WERI-Rb-1 (cell line): ENCODE measurements at places on chromosomes 11 and 22.

DNA sequence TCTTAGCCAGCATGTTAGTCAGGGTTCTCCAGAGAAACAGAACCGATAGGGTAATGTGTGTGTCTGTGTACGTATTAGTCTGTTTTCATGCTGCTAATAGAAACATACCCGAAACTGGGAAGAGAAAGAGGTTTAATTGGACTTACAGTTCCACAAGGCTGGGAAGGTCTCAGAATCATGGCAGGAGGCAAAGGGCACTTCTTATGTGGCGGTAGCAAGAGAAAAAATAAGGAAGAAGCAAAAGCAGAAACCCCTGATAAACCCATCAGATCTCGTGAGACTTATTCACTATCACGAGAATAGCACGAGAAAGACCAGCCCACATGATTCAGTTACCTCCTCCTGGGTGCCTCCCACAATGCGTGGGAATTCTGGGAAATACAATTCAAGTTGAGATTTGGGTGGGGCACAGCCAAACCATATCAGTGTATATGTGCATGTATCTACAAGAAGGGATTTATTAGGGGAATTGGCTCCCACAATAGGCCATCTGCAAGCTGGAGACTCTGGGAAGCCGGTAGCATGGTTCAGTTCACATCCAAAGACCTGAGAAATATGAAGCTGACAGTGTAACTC lies 173.7 kb upstream of the NECTIN1 start:
- DNase-seq: no peak

GRCh38 chr11:36130401-36130800 lies 158.8 kb downstream of the COMMD9 start:
- no peak for DNase-seq

GRCh38 chr11:119258180-119258579 lies 52.0 kb downstream of the CBL start:
- DNase-seq: no peak

DNA sequence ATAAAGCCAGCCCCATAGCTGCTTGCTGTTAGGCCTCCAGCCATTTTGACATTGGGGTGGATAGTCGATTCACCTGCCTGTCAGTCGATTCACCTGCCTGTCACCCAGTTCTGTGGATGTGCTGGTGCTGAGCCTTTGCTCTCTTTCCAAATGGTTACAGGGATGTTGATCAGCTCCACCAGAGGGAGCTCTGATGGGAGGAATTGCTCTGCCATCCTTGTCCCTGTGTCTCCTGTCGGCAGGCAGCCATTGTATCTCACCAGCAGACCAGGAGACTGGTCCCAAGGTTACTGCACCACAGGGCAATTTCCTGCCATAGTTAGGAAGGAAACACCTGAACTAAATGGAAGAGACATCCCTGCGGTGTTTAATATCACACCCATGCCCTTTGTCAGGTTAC lies 6.1 kb downstream of the MPEG1 start:
- DNase-seq: peak; percentile 39

GRCh38 chr11:19614370-19614940 lies 98.2 kb upstream of the NAV2 start:
- DNase-seq: no peak

DNA sequence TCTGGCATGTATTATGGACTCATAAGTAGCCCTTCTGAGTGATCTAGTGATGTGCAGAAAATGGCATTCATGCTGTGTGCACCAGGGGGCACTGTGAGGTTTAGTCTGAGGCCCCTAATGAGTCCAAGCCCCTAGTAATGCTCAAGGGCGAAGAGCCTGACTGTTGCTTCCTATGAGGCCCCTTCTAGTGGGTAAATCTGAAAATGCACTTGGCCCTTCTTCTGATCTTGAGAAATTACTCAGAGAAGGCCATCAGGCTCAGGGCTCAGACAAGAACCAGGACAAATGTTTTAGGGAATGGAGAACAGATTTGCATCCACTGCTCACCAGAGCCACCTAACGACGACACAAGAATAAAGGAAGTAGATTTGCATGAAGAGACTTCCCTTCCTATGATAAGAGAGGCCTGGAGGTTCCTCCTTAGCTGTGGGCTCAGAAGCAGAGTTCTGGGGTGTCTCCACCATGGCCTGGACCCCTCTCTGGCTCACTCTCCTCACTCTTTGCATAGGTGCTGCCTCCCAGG lies 75.8 kb downstream of the GGTLC2 start:
- peak; percentile 71 for DNase-seq

DNA sequence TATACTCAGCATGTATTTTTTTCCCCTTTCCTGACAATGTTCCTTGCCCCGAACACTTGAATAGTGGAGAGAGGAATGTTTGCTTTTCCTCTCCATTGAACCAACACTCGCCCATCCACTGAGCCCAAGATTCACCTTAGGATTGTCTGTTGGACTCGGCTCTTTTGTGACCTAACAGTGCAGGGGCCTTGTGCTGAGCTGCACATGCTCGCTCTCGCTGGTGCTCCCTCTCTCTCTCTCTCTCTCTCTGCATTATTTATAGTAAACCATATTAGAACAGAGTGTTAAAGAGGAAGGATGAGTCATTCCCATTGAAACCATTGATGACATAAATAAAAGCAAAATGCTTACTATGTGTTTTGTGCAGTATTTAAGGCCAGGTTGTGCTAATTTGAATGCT lies 20.7 kb downstream of the ZBTB16 start:
- no peak for DNase-seq

- DNase-seq: peak; percentile 30
Measured at GRCh38 chr22:43488031-43488866, 76.4 kb downstream of the MPPED1 start.

GRCh38 chr11:76787911-76788596 lies 4.9 kb downstream of the TSKU start:
- DNase-seq: no peak
